ENCODE measurements at places on chromosomes 5 and 9.

GRCh38 chr5:81552852-81553566, 159.1 kb upstream of the ACOT12 start:
- no peak for DNase-seq

DNA sequence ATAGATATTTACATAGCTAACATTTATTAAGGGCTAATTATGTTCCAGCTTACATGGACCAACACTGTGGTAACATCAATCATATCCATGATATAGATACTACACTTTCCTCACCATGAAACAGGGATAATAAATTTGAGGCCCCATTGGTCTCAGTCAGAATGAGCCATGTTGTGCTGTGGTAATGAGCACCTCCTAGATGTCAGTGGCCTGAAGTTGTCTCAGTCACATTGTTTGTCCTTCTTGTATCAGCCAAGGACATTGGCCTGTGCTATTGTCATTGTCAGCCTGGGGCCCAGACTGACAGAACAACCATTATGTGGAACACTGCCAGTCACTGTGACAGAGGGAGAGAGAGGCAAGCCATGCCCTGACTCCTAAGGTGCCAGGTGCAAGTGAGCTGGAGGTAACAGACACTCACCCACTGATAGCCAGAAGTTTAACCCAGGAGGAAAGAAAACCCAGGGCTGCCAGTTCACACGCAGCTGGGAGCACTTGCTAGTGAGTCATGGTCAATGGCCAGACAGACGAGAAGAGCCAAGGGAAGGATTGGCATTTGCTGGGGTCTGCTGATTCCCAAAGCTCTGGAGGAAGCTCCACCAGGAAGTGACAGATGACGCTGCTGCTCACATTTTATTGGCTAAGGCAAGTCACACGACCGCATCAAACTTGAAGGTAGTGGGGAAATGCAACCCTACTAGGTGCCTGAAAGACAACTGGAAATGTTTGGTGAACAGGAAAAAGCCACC, 224.2 kb downstream of the MELK start:
- no peak for DNase-seq

- no peak for DNase-seq
Observed at GRCh38 chr9:137804908-137805630, 72.5 kb upstream of the CACNA1B start.

DNA sequence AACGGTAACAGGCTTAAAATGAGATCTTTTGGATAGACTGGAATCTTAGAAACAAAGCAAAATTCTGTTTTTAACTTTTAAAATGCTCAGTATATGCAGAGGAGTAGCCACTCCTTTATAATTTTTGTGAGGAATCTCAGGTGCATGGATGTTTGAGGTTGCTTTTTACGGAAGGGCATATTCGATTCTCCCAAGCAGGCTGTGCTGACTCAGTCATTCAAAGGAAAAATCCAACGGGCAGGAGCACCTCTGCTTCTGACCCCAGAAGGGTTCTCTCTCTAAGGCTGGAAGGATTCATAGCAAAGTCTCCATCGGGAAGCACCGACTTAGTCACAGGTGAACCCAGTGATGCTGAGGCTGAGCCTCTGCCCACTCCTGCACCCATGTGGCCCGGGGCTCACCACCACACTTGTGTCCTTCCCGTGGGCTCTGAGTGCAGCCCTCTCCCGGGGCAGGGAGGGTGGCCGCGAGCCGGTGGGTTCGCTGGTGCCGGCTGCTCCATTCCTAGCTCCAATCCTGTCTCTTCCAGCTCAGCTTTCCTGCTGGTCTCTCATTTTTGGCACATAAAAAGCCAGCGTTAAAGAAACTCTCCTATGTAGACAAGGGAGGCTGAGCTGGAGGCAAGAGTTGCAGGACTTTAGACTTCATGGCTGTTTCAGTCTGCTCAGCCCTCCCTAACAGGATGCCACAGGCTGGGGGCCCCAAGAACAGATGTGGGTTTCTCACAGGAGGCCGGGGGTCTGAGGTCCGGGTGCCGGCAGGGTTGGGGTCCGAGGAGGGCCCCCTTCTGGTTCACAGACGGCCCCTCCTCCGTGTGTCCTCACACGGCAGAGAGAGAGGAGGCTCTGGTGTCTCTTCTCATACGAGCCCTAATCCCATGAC, 135.6 kb upstream of the LPCAT1 start:
- no peak for DNase-seq

GRCh38 chr9:128558431-128559310, 6.3 kb downstream of the SPTAN1 start:
- DNase-seq = no peak

- DNase-seq = no peak
Observed at GRCh38 chr9:135248721-135249120, 161.3 kb downstream of the OLFM1 start.

DNA sequence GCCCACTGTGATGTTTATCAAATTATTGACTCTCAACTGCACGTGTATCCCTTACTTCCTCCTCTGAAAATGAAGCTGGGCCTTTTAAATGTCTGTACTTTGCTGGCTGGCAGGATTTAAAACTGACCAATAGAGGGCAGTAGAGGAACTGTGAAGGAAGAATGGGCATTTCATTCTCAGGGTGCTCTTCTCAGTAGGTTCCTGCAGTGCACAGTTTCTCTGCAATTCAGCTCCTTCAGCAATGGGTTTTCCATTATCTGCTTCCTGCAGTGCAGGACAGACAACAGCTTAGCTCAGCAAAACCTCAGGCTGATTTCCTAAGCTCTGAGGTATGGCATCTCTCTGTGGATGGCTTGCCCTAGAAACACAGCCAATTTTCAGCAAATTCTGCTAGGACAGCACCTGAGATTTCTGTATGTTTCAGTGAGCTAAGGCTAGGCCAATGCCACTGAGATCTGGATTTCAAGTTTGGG, 298.4 kb upstream of the PRDM9 start:
- peak; percentile 54 for DNase-seq

GRCh38 chr5:126002222-126002897, 420.8 kb upstream of the GRAMD2B start:
- DNase-seq = no peak

GRCh38 chr5:138927979-138928378, 52.8 kb upstream of the LRRTM2 start:
- no peak for DNase-seq

All from NCI-H146 (cell line).